ENCODE measurements at places on chromosomes 3 and 15.

GRCh38 chr3:187748050-187748481 is 2.8 kb upstream of the BCL6 start:
- DNase-seq = peak; percentile 53

GRCh38 chr3:191959876-191960413 is 499.0 kb downstream of the PYDC2 start:
- DNase-seq = no peak

DNA sequence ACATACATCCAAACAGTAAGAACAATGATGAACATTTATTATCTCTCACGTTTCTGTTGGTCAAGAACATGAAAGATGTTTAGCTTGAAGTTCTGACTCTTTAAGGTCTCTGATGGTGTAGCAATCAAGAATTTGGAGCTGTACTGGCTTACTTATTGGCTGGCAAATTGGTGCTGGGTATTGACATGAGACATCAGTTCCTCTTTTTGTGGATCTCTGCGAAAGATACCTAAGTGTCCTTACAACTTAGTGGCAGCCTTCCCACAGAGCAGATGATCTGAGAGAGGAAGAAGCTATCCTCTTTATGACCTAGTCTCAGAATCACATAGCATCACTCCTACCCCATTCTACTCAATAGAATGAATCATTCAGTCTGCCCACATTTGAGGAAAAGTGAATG is 309.8 kb upstream of the DCBLD2 start:
- DNase-seq = no peak

GRCh38 chr3:385151-385550 is 188.6 kb downstream of the CHL1 start:
- no peak for DNase-seq

GRCh38 chr3:62211675-62212429 is 161.5 kb downstream of the FEZF2 start:
- peak; percentile 16 for DNase-seq

DNA sequence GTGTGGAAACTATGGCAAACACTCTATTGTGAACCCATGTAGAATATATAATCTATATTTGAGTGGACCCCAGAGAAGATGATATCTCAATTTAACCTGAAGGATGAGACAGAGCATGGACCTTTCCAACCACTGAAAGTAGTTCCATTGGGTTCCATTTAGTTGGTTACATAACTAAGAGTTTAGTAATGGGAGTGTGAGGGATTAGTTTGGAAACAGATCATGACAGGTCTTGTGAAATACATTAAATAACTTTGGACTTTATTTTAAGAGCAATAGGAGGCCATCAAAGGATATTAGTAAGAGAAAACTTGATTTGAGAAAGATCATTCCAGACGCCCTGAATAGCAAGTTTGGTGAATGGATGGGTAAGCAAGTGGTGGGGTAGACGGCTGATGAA is 487.2 kb upstream of the ROBO2 start:
- no peak for DNase-seq

DNA sequence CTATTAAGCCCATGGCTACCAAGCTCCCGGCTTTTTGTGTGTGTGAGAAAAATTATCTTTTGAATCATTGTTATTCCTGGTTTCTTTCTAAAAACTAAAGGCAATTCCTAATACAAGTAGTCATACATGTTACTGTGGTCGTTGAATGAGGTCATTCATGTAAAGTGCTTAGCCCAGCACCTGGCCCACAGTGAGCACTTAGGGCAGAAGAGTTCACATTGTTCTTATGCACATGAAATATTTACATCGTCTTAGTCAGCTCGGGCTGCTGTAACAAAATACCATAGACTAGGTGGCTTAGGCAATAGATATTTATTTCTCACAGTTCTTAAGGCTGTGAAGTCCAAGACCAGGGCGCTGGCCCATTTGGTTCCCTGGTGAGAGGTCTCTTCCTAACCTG is 216.1 kb downstream of the SHQ1 start:
- no peak for DNase-seq

- DNase-seq = no peak
Measured at GRCh38 chr15:39345176-39345575, 235.7 kb upstream of the THBS1 start.

DNA sequence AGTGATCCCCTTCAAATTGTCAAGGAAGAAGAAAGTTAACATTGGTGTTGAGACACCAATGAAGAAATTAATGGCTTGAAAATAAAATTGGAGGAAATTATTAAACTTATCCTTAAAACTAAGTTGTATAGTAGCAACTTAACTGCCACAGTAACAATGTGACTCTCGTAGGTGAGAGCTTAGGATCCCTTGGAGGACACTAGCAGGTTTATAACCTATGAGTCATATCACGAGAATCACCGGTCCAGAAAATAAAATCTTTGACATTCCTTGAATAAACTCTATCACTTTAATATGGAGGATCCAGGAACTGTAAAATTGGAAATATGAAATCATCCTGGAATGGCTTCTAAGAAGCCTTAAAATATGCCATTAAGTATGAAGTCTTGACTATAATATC is 2.1 kb downstream of the GHSR start:
- no peak for DNase-seq

- DNase-seq = no peak
Measured at GRCh38 chr3:183435661-183436060, 7.2 kb upstream of the MCF2L2 start.

DNA sequence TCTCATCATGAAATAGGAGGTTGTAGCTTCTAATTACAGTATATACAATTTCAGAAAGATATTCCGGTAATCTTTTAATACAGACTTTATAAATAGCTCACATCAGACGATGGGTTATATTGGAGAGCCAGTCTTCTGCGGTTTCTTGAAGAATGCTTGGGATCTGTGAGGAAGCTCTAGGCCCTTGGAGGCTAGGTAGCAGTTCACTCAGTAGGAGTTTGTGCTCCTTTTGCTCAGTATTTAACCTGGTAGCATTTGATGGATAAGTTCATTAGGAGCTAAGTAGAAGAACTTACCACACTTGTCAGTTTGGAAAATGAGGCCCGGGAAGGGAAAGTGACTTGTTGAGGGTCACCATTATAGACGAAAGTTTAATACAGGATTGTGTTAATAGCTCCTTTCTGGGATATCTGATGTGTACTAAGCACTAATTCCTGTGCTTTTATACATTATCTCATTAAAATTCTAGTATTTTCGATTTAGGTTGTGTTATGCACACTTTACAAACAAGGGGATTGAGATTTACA is 2.8 kb downstream of the FNDC3B start:
- DNase-seq = peak; percentile 54

DNA sequence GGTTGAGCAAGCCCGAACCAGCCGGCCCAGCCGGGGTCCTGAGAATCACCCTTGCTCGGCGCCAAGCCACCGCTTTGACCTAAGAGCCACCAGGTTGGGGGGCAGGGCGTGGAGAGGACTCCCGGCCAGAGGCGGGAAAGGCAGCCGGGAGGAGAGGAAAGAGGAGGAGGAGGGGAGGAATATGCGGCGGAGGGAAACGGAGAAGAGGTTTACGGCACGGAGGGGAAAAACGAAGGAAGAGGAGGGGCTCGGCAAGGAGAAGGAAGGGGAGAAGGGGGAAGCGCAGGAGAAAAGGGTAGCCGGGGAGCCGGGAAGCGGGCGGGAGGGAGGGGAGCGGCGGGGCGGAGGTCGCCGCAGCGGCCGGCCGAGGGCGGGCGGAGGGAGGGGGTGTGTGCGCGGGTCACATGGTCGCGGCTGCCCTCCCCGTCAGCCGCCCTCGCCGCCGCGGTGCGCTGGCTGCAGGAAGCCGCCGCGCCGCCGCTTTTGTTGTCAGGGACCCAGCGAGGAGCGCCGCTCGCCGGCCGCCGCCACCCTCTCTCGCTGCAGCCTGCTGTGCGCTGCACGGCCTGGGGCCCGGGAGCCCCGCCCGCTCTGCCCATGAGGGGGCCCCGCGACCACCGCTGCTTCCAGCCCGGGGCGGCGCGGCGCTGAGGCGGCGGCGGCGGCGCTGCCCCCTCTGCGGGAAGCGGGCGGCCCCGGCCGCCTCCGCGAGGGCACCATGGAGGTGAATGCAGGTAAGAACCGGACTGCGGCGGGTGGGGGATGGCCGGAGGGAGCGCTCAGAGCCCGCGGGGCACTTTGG is at the start of gene NR1D2:
NR1D2 (plus strand) TSS at position 426 of the 802 bp plus-strand sequence; CDS start at position 719, 293 bp downstream.
- peak; percentile 83 for DNase-seq

DNA sequence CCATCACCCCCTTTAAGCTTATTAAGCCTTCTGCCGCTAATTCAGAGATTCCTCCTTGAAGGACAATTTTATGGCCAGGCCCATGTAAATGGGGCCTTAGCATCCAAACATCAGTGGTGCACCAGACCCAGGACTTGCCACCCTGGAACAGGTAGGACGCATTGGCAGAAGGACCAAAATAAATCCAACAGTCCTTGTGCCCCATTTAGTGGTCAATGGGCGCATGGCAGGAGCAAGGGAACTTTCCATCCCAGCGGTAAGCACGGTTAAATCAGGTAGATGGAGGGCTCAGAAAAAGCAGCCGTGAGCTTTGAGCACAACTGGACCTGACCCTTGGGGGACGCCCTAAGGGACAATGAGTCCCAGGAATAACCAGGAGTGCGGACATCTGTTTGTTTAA is 540.8 kb upstream of the ROBO1 start:
- DNase-seq = no peak

DNA sequence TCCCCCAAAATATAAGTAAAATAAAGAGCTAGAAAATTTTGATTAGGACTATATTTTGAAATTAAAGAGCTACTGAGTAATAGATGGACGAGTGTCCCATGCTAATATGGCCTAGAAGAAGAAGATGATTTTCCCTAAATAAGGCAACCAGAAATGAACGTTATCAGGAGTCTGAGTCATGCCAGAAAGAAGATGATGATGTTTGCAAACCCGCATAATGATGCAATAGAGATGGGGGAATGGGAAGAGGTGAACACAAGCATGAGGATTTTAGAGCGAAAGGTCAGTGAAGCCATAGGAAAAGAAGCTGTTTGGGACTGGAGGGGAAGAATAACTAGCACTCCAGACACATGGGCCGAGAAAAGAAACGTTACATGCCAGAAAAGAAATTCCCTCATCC is 71.7 kb downstream of the FGF12 start:
- no peak for DNase-seq

DNA sequence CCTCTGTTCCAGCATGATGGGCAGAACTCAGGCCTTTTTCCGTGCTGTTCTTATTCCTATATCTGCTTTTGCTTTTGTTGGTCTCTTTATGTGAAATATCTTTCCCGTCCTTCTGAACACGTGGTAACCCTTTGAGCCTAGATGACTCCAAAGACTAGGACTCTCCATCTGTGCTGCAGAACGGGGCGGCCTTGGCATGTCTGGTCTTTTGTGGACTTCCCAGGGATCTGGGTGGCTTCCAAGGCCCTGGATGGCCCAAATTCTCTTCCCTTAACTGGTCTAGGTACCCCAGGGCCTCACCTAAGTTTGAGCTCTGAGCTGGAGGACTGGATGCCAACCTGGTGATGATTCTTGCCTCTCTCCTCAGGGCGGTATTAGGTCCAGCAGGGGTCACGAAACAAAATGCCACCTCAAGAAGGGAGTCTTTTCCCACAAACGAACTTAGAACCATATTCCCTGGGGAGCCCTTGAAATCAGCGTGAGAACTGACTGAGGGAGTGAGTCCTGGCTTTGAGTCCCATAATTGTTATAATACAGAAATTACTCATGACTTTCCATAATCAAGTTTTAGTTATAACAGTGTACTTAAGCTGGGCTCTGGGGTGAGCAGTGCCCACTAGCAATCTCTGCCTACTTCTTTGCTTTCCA is 13.8 kb downstream of the TLNRD1 start:
- DNase-seq = no peak

- no peak for DNase-seq
Measured at GRCh38 chr3:6467186-6467585, 393.7 kb upstream of the GRM7 start.

DNA sequence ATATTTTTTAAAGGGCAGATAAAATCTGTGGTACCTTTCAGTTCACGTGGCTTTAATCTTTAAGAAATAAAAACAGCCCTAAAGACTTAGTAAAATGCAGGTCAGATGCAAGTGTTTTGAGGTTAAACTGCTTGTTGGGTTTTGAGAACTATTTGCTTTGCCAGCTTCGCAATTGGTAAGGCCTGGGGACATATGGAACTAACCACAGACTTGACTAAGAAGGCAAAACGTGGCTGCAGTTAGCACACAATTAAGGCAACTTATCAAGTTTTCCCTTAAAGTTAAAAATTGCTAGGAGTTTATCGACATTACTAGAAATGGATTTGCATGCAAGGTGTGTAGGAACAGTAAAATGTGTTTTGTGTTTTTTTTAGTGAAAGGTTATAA is 206.9 kb downstream of the ZNF385D start:
- no peak for DNase-seq

DNA sequence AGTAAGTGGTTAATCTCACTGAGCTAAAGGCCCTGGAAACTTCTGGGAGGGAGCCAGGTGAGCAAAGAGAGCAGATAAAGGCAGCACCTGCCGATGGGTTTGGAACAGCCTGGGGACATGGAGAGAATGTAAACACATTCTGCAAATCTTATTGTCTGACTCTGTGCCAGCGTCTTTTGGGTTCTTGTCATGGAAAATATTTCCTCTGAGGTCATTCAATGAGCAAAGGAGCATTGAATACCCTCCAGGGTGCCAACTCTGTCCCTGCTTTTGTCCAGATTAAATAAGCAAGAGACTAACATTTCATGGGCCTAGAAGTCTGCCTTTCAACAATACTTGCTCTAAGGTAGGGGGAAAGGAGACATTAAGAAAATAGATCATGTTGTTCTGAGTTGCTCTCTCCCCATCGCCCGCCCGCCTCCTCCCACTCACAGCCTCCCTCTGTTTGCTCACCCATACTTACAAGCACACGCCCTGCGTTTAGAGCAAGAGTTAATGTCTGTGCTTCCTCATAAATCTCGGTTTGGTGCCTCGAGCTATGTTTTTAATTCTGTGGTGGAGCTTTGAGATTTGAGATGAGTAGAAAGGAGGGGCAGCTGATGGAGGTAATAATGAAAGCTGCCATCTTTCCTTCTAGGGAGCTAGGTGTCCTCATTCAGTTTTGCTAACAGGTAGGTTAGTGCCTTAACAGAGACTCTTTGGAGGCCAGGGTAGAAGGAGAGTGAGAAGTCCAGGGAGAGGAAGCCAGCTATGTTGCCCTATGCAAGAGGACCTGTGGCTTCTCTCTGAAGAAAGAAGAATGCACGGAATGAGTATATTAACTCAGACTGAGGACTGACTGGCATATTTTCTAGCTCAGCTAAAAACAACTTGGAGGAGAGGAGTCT is 132.9 kb downstream of the TPRG1 start:
- DNase-seq = no peak

GRCh38 chr3:78659386-78659987 is 1108.3 kb downstream of the ROBO1 start:
- DNase-seq = peak; percentile 1

- DNase-seq = peak; percentile 60
Measured at GRCh38 chr3:185823078-185824044, 1.5 kb downstream of the IGF2BP2 start.

All from hepatic stellate cell (primary cell).